Stimulated activated CD4-positive, alpha-beta T cell treated with anti-CD3 and anti-CD28 coated beads, Interleukin-1b, Interleukin-23, amount 100 ng/mL, for 1 hour (primary cell): ENCODE measurements at places on chromosomes 7 and 10.

DNA sequence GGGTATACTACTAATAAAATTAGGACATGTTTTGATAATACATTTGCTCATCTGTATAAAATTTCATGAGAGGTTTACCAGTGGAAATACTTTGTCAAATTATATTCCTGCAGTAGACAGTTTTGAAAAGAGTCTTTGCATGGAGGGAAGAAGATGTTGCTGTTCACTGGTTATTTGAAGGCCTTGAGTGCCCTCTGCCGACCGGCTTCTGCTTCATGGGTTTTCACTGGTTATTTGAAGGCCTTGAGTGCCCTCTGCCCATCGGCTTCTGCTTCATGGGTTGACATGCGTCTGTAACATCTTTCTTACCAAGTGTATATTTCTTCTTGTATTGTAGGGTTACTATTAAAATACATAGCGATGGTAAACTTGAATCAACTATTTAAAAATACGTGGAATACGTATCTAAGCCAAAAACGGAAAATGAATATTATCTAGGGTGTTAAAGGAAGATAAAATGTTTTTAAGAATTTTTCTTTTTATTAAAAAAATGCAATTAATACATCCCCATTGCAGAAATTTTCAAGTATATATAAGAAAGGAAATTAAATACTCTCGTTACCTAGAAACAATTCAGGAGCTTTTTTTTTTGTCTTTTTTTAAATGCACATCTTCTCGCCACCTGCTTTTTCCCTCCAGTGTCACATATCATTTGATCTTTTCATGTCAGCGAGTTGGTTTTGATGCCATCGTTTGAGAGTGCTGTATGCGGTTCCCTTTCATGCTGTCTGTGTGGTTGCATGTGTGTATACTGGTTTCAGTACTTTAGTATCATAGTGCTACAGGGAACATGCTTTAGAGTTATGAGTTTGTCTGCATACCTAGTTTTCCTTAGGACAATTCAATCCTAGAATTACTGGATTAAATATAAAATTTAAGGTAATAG lies 73.4 kb downstream of the SHH start:
- peak; percentile 23 for DNase-seq

- DNase-seq: no peak
Measured at GRCh38 chr10:58588673-58589265, 76.1 kb downstream of the BICC1 start.

- no peak for DNase-seq
Measured at GRCh38 chr7:121500360-121501058, 104.4 kb upstream of the FAM3C start.

DNA sequence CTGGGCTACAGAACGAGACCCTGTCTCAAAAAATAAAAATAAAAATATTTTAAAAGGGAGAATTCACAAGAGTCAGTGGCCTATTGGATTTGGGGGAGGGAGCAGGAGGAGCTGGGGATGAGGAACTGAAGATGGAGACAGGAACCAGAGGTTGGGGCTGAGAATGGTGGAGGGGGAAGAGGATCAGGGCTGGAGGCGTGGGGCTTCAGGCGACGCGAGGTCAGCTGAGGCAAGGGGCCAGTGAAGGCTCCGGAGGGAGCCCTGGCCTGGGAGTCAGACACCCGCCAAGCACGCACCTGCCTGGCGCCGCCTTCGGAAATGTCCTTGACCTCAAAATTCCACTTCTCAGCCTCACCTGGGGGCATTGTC lies 671 bp upstream of the CLEC2L start:
- DNase-seq: no peak

GRCh38 chr10:15293862-15294842 lies 76.9 kb downstream of the FAM171A1 start:
- no peak for DNase-seq

DNA sequence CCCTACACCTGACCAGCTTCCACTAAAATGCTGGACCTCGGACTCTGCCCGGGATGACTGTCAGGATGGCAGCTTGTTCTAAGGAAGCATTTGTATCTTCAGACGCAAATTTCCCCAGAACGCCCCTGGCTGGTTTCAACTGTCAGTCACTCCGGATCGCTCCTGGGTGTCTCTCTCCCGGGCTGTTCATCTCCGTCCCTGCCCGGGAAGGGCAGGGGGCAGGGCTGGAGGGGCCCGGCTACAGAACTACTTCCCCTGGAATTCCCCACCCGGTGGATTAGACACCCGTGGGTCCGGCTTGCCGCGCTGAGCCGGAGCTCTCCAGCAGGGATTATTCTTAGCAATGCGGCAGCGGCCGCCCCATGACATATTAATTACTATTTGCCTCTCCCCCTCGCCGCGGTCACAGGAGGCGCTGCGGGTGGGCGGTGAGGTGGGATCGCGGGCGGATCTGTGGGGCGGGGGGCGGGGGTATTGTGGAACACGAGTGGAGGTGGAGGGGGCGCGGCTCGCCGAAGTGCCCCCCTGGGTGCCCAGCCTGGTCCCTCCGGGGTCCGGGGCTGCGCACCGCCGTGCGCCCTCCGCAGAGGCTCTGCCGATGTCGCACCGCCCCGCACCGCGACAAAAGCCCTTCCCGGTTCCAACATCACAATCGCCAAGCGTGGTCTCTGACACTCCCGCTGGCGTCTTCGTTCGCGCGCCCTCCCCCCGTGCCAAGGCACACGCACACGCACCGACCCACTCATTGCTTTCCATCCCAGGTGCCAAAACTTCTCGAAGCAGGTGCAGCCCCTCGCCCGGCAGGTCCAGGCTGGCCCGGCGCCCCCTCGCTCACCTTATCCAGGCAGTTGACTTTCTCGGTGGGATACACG lies 276.1 kb upstream of the NEBL start:
- no peak for DNase-seq

- DNase-seq: no peak
Measured at GRCh38 chr10:127291329-127291728, 94.9 kb upstream of the INSYN2A start.

DNA sequence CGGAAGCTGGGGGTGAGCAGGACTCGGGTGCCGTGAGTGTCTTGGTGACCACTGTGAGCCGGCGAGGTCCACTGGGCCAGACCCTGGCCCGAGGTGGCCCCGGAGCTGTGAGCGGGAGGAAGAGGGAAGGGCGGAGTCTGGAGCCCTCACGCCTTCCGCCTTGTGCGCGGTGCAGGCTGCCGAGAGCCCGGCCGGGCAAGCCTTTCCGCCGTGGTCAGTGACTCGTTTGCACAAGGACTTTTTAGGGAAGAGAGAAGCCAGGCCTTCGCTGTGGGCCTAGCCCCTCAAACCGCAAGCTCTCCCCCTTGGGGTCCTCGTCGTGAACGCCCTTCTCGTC lies 40.9 kb upstream of the ZNF32 start:
- no peak for DNase-seq

DNA sequence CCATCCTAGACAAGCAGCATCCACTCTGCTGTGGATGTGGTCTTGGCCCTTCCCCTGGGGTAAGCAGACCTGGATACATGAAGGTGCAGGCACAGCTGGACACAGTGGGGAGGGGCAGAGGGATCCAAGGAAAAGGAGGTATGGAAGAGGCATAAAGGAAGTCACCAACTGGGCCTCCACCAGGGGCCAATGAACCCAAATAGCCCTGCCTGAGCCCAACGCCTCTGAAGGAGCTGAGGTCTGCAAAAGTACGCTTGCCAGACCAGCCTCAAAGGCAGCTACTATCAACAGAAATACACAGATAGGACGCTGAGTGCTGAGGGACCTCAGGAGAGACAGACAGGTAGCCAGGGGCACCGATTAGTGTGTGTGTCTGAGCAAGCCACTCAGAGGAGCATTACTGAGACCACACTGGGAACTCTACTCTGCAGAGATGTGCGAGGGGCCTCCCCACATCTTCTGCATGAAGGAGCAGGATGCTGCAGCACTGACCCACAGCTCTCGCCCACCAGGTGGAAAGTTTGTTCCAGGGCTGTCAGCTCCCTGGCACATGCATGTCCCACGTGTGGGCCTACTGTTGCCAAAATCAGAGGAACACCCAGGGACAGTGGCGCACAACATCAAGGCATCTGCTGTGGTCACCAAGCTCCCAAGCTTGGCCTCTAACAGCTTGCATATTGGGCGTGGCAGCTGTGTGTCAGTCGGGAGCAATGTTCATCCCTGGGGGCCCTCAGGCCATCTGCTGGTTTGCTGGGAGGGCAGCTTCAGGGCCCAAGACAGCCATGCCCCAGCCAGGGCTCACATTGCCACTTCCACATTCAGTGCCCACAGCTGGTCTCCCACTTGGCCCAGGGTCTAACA lies 40.0 kb downstream of the MKI67 start:
- no peak for DNase-seq

DNA sequence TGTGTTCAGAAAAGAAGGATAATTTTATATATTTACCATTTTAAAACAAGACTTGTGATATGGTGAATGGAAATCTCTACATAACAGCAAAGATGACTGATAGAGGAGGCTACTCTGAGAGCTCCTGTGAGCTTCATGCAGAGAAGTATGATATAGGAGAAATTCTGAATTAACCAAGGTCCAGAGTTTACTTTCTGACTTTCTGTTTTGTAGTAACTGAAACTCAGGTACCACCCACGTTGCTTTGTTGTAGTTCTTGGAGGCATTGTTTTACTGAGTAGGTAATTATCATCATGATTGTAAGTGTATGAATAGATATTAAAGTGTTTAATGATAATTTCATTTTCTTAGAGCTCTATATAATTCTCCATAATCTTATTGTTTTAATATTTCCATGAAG lies 18.0 kb upstream of the SFR1 start:
- DNase-seq: no peak

GRCh38 chr7:31933481-31933880 lies 136.7 kb downstream of the PDE1C start:
- no peak for DNase-seq

GRCh38 chr7:53302496-53303246 lies 267.2 kb downstream of the POM121L12 start:
- no peak for DNase-seq

- DNase-seq: no peak
Measured at GRCh38 chr7:41984888-41985287, 252.1 kb downstream of the GLI3 start.

- no peak for DNase-seq
Measured at GRCh38 chr7:19248681-19249080, 103.5 kb upstream of the FERD3L start.

DNA sequence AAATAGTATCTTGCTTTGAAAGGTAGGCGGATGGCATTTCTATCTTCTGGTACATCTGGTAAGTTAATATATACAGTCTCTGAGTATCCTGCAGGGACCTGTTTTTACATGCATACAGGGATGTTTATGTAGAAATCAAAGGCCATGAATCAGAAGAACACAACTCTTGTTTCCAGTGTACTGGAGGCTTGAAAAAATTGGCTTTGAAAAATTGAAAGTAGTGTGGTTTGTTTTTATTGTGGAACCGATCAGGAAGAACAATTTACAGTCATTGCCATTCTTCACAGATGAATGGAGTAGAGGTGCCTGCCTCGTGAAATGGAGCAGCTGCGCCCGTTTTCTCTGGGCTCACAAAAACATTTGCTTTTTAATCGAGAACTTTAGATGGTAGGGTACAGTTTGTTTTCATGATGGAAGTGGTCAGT lies 54.0 kb upstream of the RPA3 start:
- DNase-seq: no peak

DNA sequence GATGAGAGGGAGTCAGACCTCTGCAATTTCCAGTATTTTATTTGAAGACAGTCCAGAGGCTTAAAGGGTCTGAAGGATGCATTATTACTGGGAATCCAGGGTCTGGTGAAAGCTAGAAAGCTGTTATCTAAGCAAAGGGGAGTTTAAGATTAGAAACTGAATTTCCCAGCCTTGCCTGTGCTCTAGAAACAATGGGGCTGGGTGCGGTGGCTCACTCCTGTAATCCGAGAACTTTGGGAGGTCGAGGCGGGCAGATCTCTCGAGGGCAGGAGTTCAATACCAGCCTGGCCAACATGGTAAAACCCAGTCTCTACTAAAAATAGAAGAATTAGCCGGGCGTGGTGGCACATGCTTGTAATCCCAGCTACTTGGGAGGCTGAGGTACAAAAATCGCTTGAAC lies 71.5 kb upstream of the ANLN start:
- no peak for DNase-seq

DNA sequence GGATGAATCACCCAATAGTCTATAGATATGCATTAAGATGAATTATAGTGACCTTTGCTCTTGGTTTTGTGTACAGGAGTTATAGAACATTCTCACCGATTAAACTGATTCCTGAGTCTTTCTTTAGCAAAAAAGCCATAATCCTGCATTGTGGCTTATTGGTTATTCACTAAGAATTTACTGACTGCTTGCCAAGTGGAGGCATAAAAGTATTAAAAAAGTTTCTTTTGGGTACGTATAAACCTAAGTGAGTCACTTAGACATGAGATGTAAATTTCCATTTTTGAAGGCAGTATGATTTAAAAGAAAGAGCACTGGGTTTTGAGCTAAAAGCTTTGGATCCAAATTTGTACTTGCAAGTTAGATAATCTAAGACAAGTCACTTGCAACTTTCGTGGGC lies 100.7 kb downstream of the CDK6 start:
- DNase-seq: no peak

DNA sequence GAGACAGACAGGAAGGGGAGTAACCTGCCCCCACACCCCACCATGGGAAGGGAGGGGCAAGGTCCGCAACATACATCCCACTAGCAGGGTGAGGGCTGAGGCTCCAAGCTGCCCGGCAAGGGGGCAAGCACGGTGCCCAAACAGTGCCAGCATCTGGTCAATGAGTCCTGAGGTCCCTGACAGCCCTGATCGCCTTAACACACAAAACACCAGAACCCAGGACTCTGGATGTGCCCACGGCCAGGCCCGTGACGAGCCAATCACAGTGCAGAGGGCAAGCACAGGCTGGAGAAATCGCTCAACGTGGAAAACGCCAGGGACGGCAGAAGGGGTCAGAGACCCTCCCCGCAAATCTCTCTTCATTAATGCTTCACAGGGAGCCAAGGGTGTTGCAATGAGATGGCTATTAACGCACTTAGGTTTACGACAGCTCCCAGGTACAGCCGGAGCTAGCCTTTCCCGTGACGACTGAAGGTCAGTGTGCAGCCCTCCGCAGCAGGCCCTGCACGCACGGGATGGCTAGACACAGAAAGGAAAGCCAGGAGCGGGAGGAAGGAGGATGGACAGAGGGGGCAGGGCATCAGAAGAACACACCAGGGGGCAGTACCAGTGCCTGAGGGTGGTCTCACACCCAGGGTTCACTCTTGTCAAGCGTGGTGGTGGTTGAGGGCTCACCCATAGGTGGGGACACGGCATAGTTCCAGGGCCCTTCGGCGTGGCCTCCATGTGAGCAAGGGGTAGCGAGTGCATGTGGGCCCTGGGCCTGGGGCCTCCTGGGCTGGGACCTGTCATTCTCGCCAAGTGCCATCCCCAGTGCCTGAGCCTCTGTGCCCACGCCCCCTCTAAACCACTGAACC lies 220.5 kb downstream of the MAD1L1 start:
- DNase-seq: no peak

GRCh38 chr10:28418069-28418468 lies 114.8 kb upstream of the WAC start:
- no peak for DNase-seq
